ENCODE measurements at places on chromosomes 12 and 14.

DNA sequence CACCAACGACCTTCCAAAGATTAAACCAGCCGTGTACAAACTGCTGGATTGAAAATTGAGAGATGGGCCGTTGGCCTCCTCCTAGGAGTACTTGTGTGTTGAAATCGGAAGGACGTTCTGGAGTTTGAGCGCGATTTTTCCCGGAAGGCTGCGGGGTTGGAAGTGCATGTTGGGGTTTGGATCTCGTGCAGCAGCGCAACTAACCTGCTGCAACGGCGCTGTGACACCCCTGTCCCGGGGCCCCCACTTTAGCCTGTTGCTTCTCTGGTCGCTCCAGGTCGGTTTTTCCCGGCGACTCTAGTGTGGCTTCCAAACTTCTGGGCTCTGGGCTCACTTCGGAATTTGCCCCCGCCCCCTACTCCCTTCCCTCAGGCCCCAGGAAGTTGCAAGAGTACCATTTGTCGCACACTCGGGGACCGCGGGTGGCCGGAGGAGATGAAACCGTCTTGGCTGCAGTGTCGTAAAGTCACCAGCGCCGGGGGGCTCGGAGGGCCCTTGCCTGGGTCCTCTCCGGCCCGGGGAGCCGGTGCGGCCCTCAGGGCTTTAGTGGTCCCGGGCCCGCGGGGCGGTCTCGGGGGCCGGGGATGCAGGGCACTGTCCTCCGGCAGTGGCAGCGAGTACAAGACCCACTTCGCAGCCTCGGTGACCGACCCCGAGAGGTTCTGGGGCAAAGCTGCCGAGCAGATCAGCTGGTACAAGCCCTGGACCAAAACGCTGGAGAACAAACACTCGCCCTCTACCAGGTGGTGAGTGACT is at the start of gene ACSS3:
Gene ACSS3, plus strand, starts transcription at position 394 of the 756 bp plus-strand sequence. Its CDS starts 42 bp downstream, at position 436.
- DNase-seq: no peak

DNA sequence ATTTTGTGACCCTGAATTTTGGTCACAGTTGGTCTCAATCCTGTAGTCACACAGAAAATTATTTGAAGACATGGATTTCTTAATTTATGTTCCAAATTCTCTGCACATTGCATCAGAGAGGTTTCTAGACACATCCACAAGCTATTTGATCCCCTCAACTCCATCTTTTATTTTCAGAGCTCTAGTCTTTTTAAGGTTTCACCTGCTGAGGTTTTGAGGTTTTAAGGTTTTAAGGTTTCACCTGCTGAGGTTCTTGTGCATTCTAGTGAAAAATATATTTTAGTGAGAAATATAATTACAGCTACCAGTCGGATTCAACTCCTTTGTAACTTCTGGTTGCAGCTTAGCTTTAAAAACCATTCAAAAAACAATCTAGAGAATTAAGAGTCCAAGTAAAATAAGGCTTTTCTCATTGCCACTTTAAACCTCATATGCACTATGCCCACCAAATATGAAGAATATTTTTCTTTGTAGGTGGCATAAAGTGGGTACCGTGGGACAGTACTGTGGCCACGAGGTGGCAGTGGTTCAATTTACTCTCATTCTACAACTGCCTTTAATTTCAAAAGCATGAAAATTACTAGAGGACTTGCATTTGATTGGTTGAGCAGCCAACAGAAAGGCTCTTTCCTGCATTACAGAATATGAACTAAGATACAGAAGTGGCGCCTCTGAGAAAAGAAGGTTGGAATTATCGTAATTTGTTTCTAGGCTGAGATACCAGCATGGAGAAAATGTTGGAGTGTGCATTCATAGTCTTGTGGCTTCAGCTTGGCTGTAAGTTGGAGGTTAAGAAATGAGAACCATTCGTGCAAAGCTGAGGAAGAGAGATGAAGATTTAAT is 366.5 kb upstream of the OR4E1 start:
- DNase-seq: no peak

DNA sequence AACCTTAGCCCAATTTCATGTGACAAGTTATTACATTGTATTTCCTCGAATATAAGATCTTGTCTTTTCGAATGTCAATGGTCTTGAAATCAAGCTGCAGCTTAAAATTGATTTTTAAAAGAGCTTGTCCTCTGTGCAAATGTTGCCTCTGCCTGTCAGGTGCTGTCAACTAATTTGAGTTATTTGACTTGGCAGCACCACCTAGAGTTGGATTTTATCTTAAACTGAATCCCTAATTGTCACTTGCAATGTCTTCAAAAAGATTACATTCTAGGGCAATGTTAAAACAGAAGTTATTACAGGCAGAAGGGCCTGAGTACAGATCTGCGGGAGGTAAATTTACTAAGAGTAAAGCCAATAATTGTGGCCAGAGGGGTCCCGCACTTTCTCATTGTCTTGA is 26.2 kb upstream of the TUNAR start:
- DNase-seq: no peak

GRCh38 chr12:90987520-90987919 is 17.3 kb downstream of the EPYC start:
- DNase-seq: no peak

- no peak for DNase-seq
Observed at GRCh38 chr14:96205978-96206360, 1.3 kb downstream of the BDKRB2 start.

- DNase-seq: no peak
Observed at GRCh38 chr14:98752660-98753059, 519.3 kb downstream of the BCL11B start.

- no peak for DNase-seq
Observed at GRCh38 chr14:99132821-99133635, 139.0 kb downstream of the BCL11B start.

DNA sequence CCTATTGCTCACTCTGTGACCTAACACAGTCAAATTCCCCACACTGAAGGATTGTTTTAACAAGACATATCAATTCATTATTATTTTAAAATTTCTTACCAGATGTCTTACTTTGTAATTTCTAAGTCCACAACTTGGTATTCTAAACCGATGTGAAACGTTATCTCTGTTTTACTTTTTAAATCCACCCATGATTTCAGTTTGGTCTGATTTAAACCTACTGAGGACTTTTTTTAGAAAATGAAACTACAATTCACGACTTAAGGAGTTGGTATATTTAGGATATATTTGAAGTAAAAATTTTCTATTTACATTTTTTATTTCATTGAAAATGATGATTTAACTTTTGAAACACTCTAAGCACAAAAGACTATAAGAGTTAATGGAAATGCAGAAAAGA is 35.1 kb upstream of the GRIP1 start:
- no peak for DNase-seq

GRCh38 chr12:18629916-18630315 is 107.9 kb downstream of the PLCZ1 start:
- no peak for DNase-seq

- no peak for DNase-seq
Observed at GRCh38 chr14:73851000-73851399, 631 bp upstream of the PTGR2 start.

DNA sequence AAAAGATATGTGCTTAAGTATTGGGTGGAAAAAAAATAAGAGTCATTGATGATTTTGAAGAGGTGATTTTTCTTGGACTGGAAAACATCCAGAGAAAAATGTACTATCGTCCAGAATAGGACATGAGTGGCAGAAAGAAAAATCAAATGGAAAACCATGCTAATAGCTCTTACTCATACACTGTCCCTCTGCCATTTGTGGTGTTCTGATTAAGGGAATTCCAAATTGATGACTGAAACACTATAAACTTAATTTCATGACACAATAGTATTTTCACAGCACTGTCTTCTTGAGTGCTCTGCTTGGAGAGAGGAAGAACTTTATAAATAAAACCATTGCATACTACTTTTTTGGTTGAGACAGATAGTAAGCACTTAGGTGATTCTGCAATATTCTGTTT is 72.4 kb downstream of the USP15 start:
- DNase-seq: no peak

DNA sequence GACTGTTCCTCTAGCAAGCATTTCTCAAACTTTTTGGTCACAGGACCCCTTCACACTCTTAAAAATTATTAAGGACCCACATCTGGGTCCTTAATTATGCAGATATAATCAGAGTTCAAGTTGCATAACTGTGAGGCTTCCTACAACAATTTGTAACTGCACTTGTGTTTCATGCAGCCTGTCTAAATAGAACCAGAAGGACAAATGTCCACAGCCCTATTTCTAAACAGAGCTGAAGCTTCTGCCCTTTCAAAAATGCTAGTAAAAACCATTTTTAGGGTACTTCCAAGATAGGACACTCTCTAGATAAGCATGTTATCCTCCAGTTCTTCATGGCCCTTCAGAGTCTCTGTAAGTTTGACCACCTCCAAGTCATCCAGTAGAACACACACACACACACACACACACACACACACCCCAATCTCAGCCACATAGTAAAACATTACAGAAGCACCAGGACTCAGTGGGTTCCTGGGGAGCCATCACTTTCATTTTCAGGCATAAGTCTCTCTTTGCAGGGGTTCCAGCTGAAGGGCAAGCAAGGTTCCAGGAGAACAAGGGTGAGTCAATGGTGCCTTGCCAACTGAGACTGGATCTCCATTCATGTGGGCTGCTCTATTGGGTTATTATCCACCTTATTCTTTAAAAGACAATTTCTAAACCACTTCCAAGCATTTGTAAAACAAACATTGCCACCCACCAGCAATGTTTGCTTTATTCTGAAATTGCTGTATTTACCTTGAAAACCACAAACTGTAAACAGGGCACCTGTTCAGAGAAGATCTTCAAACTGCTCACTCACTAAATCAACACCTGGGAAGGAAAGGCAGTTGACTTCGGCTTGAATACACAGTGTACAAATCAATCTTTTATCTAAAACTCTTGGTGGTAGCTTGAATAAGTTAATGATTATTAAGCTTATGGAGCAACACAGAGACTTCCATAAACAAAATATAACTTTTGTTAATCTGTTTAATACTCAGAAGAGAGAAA is 64.1 kb downstream of the ITPR2 start:
- DNase-seq: no peak

GRCh38 chr12:25924491-25925001 is 33.9 kb upstream of the RASSF8 start:
- no peak for DNase-seq

DNA sequence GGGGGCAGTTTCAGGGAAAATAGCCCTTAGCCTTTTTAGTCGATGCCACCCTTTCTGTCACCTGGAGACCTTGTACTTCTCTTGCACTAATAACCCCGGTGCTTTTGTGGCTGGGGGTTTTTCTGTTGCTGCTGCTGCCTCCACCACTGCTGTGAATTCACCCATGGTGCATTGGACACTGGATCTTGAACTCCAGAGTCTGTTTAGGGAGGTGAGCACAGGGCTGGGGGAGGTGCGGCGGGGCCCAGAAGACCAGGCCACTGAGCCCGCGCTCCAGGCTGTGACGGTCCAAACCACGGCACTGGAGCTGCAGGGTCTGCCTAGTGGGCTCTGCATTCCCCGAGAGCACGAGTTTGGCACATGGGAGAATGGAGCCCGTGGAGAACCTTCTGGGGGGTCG is 100.6 kb downstream of the NINJ2 start:
- no peak for DNase-seq

- DNase-seq: no peak
Observed at GRCh38 chr12:27824126-27824842, 44.2 kb upstream of the MANSC4 start.

DNA sequence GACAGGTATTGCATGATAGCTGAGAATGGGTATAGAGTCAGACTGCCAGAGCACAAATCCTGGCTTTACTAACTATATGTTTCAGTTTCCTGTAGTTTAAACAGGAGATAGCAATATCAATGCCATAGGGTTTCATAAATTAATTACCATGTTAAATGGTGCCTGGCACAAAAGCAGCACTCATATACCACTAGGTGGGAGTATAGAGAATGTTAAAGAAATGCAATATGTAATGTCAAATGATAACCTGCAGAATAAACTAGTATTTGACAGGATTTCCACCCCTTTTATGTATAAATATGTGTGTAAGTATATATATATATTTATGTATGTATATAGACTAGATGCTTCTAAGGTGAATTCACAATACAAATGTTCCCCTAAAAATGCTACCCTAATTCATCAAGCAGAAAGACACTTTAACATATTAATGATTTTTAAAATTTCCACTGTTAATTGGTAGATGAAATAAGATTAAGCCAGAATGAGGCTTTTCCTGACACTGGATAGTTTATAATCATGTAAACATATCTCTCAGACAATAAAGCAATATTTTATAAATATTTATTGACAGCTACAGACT is 8.6 kb downstream of the WDR89 start:
- DNase-seq: no peak

GRCh38 chr12:104281636-104282035 is 21.9 kb upstream of the EID3 start:
- no peak for DNase-seq

DNA sequence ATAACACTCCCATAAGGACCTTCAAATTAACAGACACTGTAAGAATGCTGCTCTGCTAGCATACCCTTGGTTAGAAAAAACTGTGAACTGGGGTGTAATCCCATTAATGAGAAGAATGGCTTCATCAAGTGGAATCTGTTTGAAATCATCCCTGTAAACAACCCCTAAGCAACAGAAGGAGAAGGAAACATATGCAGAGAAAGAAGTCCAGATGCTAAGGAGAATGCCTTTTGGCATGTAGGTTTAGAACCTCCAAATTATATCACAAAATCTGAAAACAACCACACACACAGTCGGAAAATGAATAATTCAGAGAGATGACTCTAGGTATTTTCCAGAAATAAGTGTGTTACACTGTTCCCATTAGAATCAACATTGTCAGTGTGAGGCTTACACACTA is 140.2 kb downstream of the NUAK1 start:
- no peak for DNase-seq

DNA sequence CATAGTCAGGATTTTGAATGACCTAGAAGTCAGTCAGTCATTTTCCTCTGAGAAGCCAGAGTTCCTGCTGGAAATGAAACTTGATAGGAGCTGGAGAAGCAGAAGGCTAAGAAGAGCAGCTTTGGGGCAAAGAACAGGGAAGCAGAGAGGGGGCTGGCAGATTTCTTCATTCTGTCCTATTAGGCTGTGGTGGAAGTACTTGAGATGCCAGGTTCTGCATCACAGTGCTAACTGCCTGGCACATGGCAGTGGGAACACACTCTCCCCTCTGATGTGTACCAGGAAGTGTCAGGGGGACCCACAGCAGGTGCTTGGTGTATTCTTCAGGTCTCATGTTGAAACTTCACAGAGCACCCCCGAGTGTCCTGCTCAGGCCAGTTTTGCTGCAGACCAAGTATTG is 61.0 kb downstream of the SUSD6 start:
- DNase-seq: no peak

DNA sequence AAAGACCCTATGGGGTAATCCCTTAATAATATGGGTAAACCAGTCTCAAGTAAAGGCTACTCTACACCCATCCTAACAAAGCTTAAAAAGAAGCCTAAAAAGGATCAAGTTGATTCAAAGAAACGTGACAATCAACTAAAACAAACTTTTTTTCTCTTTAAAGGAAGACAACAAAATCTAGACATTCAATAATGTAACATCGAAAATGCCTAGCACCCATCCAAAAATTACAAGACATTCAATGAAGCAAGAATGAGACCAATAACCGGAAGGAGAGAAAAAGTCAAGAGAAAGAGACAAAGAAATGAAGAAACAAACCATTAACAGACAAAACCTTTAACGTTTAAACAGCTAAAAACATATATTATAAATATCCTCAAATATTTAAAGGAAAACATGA is 143.8 kb upstream of the VASH1 start:
- DNase-seq: no peak

All from HS-27A (cell line).